ENCODE measurements at places on chromosomes 3 and 15.

DNA sequence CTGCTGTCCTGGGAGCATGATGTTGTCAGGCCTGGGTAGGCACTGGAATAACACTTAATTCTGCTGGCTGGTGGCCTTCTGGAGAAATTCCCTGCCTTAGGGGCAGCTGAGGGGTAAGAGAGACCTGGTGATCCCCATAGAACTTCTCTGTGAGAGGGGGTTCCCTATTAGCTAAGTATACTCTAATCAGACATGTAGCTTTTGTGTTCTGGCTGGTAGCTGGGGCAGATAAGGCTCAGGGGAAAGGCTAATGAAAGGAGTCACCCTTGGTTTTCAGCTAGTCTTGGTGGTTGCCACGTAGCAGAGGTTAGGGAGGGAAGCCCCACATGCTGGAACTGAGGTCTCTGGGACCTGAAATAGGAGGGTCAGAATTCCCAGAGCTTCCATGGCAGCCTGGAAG, 952 bp upstream of the HDDC3 start:
- H3K36me3 ChIP-seq: peaks cover 21% of the 10 kb centered on the region
- H3K27ac ChIP-seq: peak overlapping the region; percentile 100
- peaks cover 62% of the 10 kb centered on the region for H3K4me1 ChIP-seq
- no peaks in the 10 kb centered on the region for H3K27me3 ChIP-seq
- no peak for DNase-seq

- H3K27ac ChIP-seq: no peak overlapping the region
- H3K4me3 ChIP-seq: no peak overlapping the region
- H3K27me3 ChIP-seq: no peaks in the 10 kb centered on the region
- H3K4me1 ChIP-seq: peaks cover 12% of the 10 kb centered on the region
These were observed 72.2 kb downstream of the DZIP3 start for GRCh38 chr3:108661699-108662098.

- no peak overlapping the region for H3K4me3 ChIP-seq
- H3K27me3 ChIP-seq: no peaks in the 10 kb centered on the region
- no peaks in the 10 kb centered on the region for H3K36me3 ChIP-seq
- no peak for DNase-seq
These were observed 20.5 kb upstream of the AVEN start for GRCh38 chr15:34059476-34059875.

GRCh38 chr3:74124782-74125181, 489.7 kb downstream of the CNTN3 start:
- H3K36me3 ChIP-seq: no peaks in the 10 kb centered on the region
- H3K4me1 ChIP-seq: no peaks in the 10 kb centered on the region
- no peak for DNase-seq
- H3K27ac ChIP-seq: no peak overlapping the region
- no peak overlapping the region for H3K4me3 ChIP-seq
- no peaks in the 10 kb centered on the region for H3K27me3 ChIP-seq

- H3K27ac ChIP-seq: no peak overlapping the region
- H3K27me3 ChIP-seq: peaks cover 56% of the 10 kb centered on the region
- H3K4me1 ChIP-seq: peaks cover 19% of the 10 kb centered on the region
These were observed 2.5 kb upstream of the PLCH1 start for GRCh38 chr3:155747286-155747945.

DNA sequence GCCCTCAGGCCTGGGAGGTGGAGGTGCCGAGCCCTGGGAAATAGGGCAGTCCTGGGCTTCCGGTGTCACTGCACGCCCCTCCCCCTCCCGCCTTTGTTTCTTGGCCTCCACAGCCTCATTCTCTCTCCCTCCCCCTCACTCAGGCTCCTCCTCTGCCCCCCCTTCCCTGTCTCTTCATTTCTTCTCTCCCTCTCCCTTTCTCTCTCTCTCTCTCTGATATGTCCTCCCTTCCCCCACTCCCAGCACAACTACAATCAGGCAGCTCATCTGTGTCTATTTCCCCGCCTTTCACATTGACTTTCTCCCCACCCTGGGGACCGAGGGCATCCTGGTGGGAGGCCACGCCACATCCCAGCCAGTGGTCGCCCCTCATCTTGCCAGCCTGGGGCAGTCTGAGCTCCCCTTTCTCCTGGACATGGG, 40.2 kb downstream of the IDH2 start:
- DNase-seq: peak; percentile 49
- peak overlapping the region; percentile 10 for H3K27ac ChIP-seq
- no peak overlapping the region for H3K4me3 ChIP-seq
- H3K4me1 ChIP-seq: peaks cover 28% of the 10 kb centered on the region

- H3K36me3 ChIP-seq: no peaks in the 10 kb centered on the region
- H3K27ac ChIP-seq: no peak overlapping the region
- DNase-seq: no peak
- H3K27me3 ChIP-seq: no peaks in the 10 kb centered on the region
These were observed 56.6 kb upstream of the SLC25A26 start for GRCh38 chr3:66164155-66164554.

DNA sequence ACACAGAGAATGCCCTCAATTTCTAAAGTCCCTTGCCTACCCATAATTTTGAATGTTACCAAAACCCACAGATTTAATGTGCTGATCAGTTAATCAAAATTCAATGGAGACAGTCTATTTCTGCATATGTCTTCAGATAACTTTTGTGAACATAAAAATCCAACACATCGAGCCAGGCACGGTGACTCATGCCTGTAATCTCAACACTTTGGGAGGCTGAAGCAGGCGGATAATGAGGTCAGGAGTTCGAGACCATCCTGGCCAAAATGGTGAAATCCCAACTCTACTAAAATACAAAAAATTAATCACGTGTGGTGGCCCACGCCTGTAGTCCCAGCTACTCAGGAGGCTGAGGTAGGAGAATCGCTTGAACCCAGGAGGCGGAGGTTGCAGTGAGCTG, 49.3 kb downstream of the PEAK1 start:
- no peaks in the 10 kb centered on the region for H3K27me3 ChIP-seq
- H3K36me3 ChIP-seq: peaks cover 4% of the 10 kb centered on the region
- no peak for DNase-seq
- peaks cover 2% of the 10 kb centered on the region for H3K4me1 ChIP-seq

- no peak overlapping the region for H3K4me3 ChIP-seq
- no peaks in the 10 kb centered on the region for H3K36me3 ChIP-seq
- no peaks in the 10 kb centered on the region for H3K27me3 ChIP-seq
- peak; percentile 3 for DNase-seq
- no peaks in the 10 kb centered on the region for H3K4me1 ChIP-seq
These were observed 88.9 kb downstream of the ADAMTS17 start for GRCh38 chr15:100252779-100253417.

- H3K4me3 ChIP-seq: no peak overlapping the region
- H3K27me3 ChIP-seq: peaks cover 2% of the 10 kb centered on the region
These were observed 414.2 kb downstream of the PDCD6IP start for GRCh38 chr3:34212656-34213055.

GRCh38 chr3:100395679-100396431, 5.0 kb downstream of the TOMM70 start:
- DNase-seq: no peak
- H3K27me3 ChIP-seq: no peaks in the 10 kb centered on the region
- peaks cover 43% of the 10 kb centered on the region for H3K4me1 ChIP-seq
